ENCODE measurements at places on chromosomes 7 and 10.

GRCh38 chr7:41328544-41328943, 374.3 kb downstream of the INHBA start:
- no peak for DNase-seq

- no peak for DNase-seq
Observed at GRCh38 chr7:41448104-41448503, 254.8 kb downstream of the INHBA start.

- no peak for DNase-seq
Observed at GRCh38 chr10:44361109-44361508, 23.8 kb downstream of the CXCL12 start.

DNA sequence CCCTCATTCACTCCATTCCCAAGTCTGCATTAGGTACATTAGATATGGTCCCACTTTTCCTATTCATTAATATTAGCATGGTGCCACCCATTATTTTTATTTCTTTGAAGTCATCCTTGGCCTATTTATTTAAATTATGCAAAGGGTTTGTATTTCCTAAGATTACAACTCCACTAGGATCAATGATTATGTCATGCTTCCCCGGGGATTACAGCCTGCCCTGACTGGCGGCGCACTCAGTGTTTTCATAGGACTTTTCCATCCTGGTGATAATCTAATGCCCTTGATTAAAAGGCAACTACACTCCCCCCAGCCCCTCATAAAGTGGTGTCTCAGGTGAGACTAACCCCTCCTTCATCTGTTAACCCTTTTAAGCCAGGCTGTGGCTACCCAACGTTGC, 187.2 kb downstream of the POU6F2 start:
- DNase-seq = no peak

DNA sequence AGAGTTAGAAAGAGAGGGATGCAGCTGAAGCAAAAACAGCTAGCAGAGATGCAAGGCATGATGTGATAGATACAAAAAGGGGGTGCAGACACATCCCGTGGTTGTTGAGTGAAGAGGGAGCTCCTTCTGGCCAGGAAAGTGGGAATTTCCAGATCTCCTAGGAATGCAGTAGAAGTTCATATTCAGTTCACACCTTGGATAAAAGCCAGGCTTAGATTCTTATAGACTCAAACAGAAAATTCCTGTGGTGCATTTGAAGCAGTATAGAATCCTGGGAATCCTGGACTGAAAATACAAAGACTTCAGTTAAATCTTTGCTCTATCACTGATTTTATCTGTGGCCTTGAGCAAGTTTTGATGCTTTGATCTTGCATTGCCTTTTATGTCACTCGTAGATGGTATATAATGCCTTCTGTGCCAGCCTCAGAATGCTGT, 33.9 kb downstream of the SGPL1 start:
- DNase-seq = no peak

GRCh38 chr7:142870147-142870559, 15.3 kb downstream of the EPHB6 start:
- DNase-seq = no peak

DNA sequence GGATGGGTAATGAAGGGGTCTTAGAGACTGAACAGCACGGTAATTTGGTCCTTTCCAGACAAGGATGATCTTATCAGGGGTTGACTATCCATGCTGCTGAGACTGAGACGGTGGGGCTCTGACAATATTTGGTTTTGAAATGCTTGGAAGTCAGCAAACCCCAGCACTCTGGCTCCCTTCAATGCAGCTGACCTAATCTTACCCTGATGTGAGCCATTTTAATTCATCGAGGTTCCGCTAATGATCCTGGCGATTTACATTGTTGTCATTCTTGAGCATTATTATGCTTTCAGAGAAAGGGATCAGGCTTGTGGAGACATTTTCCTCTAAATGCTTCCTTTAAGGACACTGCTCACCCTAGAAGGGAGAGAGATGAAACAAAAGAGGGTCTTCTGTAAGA, 114.6 kb upstream of the BMPER start:
- DNase-seq = no peak

- DNase-seq = peak; percentile 46
Observed at GRCh38 chr10:128859738-128860386, 607.2 kb upstream of the MGMT start.

All from activated naive CD4-positive, alpha-beta T cell treated with anti-CD3 and anti-CD28 coated beads, Interleukin-2, amount 10 ng/mL, durations not matched to agents 7 days and 5 days (primary cell).